ENCODE measurements at places on chromosomes 11 and 22. TPM values are rescaled to one million over a fixed set of nuclear protein-coding genes. Genes with fewer than 3 reads are reported as not detected.
A peak's percentile ranks its signal among the peaks of the same experiment; 100 is the strongest.

DNA sequence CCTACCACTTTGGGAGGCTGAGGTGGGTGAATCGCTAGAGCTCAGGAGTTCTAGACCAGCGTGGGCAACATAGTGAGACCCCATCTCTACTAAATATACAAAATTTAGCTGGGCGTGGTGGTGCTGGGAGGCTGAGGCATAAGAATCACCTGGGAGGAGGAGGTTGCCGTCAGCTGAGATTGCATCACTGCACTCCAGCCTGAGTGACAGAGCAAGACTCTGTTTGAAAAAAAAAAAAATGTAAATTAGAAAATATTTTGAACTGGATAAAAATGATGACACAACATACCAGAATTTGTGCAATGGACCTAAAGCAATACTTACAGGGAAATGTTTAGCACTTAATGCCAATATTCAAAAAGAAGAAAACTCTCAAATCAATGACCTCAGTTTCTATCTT lies 46.4 kb downstream of the ATG16L2 start:
- no peak for DNase-seq

DNA sequence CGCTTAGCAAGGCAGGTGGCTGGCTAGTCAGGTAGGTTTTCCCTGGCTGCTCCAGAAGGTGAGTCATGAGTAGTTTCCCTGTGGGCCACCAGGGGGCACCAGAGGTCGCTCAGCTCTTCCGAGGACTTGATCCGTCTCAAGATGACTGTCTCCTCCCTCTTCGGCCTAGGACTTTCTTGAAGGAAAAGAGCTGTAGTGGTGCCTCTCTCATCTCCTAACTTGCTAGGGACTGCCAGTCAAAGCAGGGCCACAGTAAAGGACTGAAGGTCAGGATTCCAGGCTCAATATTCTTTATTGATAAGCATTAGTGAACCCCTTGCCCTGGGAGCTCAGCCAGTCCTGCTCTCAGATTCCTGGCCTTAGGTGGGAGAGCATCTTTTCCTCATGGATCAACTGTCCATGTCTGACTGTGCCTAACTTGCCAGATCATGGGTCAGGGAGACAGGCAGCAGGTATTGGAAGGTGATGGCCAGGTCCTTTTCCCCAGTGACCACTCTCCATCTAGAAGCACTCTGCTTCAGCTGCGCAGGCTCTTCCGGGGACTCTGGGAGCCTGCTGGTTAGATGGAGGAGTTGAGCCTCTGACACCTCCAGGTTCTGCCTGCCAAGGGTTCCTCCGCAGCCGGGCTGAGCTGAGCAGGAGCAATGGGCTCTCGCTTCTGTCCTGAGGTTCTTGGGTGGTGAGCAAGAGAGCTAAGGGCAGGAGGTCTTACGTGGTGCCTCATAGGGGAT lies 1.9 kb downstream of the POLD4 start:
- no peak for DNase-seq

The PDGFD gene
- 2.2 TPM for total RNA-seq

DNA sequence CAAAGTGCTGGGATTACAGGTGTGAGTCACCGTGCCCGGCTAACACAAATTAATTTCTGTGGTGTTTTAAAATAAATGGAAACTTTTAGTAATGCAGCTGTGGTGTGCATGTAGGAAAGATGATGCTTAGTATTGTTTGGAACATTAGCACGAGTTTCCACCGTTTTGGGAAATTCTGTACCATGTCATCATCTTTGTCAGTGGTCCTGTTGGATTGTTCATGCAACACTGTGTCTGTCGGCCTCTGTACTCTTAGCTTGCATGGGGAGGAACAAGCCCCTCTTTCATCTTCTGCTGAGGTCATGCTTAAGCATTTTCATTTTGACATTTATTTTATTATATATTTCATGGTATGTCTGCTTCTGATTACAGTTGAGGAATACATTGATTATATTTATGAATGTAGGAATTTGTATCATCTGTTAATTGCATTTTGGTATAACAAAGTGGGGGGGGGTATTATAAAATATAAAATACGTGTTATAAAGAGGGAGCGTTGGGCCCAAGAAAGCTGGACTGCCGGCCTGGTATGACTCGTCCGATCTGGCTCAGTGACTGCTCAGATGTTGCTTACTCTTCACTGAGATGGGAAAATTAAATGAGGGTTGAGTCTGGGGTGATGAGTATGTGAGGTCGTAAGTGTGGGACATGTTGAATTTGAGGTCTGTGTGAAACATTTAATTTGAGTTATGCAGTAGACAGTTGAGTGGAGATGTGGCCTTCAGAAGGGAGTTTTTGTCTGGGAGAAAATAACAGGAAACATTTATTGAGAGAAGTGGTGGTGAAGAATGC lies 28.7 kb downstream of the CECR2 start:
- DNase-seq = no peak

- DNase-seq = no peak
Observed at GRCh38 chr11:64762277-64762673, 2.5 kb upstream of the PYGM start.

DNA sequence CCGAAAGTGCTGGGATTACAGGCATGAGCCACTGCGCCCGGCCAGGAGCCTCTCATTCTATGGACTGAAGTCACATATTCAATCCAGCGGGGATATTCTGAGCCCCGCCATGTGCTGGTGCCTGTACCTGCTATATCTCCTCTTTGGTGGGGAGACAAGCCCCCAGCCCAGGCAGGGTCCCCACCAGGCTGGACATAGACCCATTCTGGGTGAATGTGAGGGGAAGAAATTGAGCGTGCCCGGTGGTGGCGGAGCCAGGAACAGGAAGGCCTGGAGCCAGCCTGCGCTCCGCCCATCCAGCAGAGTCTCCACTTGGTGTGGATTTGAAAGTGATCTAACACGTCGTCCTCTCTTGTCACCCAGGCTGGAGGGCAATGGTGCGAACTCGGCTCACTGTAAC lies 38.0 kb upstream of the CSNK1E start:
- DNase-seq = peak; percentile 69

The IL18 gene
- total RNA-seq = 0.68 TPM

- no peak for DNase-seq
Observed at GRCh38 chr11:23079382-23079813, 219.1 kb upstream of the CCDC179 start.

DNA sequence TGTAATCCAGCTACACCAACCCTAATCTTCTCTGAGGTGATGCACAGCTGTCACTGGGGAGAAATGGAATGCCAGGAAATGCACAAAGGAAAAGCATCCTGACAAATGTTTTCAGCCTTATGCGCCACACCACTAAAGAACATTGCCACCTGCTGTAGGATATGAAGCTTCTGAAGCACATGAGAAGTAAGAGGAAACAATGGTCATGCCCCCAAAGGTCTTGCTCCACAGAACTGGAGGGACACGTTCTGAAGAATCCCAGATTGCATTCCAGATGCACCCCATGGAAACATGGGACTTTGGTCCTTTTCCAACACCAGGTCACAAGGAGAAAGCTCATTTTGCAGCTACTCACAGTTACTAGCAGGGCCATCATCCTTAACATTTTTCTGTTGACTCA lies 48.7 kb upstream of the ZBED5 start:
- no peak for DNase-seq

The PDE3B gene
- total RNA-seq = 0.16 TPM

DNA sequence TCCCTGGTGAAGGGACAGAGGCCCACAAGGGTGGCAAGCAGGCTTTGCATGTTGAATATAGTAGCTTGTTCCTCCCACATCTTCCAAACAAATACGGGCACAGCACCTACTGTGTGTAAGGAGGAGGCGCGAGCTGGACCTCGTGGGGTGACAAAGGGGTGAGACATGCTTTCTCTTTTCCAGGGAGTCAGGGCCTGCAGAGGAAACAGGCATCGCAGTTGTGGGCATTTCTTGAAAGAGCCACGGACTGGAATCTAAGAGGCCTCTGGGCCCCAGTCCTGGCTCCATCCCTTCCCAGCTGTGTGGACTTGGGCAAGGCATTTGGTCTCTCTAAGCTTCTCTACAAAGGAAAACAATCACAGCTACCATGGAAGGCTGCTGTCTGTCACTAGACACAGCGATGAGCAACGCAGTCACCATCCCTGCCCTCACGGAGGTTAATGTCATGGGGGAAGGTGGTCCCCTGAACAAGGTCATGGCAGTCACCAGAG lies 13.0 kb upstream of the CDC42EP1 start:
- no peak for DNase-seq

- DNase-seq = no peak
Observed at GRCh38 chr11:65187146-65187675, 5.5 kb downstream of the CAPN1 start.

The HTR3B gene
- not detected for total RNA-seq

Data from osteocyte (in vitro differentiated cells).